Naive thymus-derived CD8-positive, alpha-beta T cell (primary cell): ENCODE measurements at places on chromosomes 12 and 14.
A peak's percentile ranks its signal among the peaks of the same experiment; 100 is the strongest.

DNA sequence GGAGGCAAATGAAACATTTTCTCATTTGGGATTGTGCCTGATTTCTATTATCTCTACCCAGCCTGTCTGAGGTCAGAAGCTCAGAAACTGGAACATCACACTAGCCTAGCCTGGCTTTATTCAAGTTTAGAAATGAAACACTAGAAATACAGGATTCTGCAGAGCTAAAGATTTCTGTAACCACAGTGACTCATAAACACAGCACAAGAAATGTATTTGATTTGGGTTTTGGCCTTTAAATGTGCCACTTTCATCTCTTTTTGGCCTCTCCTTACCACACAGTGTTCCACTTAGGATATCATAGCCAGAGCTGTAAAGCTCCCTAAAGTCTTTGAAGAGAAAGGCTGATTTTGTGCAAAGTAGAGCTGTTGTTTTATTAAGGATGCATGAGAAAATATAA, 307.5 kb downstream of the EMP1 start:
- no peak for DNase-seq

- DNase-seq: no peak
Observed at GRCh38 chr12:2323532-2324255, 270.9 kb downstream of the CACNA1C start.

GRCh38 chr12:14284184-14284722, 81.2 kb upstream of the ATF7IP start:
- DNase-seq: no peak

GRCh38 chr14:103134919-103135318, 11.7 kb downstream of the TNFAIP2 start:
- no peak for DNase-seq

DNA sequence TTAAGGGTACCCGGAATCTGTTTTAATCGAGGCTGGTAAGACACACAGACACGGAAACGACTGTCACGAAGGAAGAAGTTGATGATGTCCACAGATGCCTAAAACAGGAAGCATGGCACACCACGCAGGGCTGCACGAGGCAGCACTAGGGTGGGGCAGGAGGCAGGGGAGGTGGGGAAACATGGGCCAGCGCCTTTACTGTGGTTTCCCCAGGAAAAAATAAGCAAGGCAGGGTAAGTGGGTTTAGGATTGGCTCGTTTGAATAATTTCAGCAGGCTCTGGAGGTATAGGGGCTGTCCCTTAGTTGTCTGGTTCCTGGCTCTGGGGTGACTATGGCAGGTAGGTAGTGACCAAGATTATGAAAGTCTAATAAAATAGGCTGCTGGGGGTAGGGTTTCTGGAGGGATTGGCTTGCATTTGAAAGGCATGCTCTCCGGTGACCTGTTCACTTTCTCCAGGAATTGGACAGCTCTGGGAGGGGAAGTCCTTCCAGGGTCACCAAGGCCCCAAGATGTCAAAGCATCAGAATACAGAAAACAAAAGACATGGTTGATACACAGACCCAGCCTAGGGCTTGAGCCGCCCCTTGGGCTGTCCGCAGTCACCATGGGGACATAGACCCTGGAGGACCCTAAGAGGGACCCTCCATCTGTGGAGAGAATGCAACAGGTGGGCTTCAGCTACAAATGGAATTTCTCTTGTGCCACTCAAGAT, 35.3 kb downstream of the MAP1LC3B2 start:
- peak; percentile 7 for DNase-seq

DNA sequence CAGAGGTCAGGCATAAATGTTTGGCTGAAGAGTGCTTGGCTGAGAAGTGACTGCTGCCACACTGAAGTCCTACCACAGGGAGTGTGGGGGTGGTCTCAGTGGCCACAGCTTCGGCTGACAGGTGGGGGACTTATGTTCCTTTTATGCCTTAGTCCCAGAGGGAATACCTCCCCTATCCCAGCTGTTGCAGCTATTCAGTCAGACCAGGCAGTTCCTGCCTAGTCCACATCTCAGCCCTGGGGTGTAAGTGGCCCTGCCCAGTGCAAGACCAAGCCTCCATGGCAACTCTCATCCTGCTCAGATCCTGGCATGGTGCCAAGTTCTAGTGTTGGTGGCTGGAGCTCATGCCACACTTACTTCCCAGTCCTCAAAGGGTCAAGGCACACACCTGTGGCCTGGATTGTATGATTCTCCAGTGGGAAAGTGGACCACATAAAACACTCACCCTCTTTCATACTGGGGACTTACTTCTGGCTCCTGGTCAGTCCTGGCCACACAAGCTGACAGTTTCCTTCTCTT, 161.3 kb upstream of the CAND1 start:
- no peak for DNase-seq

- DNase-seq: no peak
Observed at GRCh38 chr12:56897844-56898361, 36.3 kb downstream of the SDR9C7 start.

GRCh38 chr14:69270795-69271708, 11.1 kb downstream of the GALNT16 start:
- DNase-seq: no peak

DNA sequence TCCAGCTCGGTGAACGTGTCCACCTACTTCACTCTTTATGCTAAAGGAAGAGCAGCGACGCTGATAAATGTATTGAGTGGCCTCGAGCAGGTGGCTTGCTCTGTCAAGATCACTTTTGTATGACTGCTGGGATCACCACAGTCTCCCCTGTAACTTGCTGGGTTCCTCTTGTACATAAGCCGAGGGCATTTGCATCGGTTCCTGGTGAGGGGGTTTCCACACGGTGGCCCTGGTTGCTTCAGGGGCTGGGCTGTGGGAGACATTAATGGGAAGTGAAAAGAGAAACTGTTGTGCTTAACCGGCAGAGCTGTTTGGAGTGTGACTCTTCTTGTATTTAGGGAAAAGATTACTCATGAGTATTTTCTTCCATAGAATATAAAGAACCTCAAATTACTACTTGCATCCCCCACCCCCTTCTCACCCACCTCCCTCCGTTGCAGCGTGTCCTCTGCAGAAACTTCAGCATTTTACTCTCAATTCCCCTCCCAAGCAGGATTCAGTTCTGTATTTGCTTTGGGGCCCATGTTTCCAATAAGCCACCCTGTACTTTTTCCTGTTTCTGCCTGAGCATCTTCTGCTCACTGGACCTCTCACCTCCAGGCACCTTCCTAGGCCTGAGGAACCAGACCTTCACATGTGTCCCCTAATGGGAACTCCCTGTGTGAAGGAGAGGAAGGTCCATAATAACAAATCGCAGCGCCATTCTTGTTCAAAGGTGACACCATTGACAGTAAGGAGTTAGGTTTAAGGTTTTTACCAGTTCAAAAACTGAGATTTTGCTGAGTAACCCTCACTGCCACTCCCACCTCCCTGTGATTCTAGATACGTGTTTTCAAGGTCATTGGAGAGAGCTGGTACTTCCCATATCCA, 187.0 kb downstream of the ETV6 start:
- DNase-seq: no peak

- DNase-seq: no peak
Observed at GRCh38 chr12:67519484-67520433, 128.8 kb upstream of the DYRK2 start.

DNA sequence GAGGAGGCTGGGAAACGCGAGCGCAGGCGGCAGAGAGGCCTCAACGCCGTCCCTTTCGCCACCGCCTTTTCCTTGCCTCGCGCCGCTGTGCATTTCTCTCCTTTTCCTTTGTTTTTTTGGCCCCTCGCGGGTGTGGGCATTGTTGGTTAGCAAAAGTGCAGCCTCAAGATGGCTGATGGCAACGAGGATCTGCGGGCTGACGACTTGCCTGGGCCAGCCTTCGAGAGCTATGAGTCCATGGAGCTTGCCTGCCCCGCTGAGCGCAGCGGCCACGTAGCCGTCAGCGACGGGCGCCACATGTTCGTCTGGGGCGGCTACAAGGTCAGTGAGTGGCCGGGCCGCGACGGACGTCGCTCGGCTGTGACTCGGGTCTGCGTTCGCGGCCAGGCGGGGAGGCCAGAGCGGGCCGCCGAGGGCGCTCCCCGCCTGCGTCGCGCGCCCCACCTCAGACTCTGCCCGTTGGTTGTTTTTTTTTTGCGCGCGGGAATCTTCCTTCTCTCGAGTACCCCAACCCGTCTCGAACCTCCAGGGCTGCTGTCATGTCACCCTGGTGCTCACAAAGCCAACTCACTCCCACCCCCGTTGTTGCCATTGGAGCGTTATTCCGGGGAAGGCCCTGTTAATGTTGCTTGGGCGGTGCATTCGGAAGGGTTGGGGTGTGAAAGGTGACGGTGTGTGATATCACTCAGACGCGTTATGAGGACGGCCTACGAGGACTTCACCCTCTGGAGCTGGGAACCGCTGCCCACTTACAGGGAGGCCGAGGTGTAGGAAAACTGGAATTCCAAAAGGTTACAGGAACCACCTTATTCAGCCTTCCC, 558 bp downstream of the KLHDC2 start:
- peak; percentile 75 for DNase-seq

DNA sequence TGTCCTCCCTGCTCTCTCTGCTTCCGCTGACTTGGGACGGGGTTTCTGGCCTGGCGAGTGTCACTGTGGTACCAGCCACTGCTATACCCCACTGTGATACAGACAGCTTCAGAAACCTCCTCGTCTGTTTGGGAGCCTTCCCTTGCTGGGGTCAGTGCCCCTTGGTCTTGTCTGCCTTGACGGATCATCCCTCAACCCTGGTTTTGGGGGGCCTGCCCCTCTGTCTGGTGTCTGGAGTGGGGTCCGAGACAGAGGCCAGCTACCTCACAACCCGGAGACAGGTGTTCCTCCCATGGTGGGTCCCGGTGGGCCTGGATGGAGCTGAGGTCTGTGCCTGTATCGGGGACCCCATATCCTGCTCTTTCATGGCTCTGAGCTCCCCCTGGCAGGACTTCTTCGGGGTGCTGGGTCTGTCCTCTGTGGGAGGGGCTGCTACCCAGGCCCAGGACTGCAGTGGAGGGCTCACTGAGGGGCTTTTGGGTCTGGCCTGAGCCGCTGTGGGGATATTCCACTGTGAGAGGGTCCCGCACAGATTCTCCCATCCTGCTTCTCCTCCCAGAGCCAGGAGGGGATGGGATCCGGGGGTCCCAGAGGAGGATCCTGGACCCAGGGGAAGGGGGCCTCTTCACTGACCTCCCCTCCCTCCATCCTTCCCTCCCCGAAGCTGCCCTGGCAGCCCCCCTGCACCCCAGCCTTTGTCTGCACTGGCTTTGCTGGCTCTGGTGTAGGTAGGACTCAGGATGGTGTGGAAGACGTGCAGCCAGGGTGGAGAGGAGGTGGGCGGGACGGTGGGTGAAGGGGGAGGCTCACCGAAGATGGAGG, 365.5 kb downstream of the TMEM121 start:
- DNase-seq: no peak

- no peak for DNase-seq
Observed at GRCh38 chr14:72605921-72606220, 288.0 kb downstream of the DPF3 start.

- DNase-seq: no peak
Observed at GRCh38 chr12:46908936-46909635, 83.3 kb upstream of the SLC38A4 start.

DNA sequence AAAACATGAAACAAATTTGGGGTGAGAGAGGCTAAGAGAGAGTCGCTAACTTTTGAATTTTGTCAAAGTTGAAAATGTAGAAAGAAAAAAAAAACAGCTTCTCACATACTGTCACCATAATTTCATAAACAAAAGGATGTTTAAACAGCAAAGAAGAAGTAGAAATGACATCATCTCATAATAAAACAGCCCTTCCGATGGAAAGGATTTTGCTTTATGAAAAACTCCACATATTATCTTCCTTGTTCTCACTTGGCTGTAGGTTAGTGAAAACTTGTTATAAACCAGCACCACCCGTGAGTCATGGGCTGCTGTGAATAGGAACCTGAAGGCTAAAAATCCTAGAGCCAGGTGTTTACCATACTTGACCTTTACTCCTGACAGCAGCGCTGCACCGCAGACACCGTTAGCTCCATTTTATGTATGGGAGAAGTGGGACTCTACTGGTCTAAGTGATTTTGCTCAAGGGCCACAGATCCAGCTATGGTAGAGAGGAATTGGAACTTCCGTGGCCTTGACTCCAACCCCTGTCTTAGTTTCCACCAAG, 63.0 kb upstream of the VRK1 start:
- DNase-seq: no peak
